Activated CD4-positive, alpha-beta memory T cell treated with anti-CD3 and anti-CD28 coated beads for 36 hours (primary cell): ENCODE measurements at places on chromosomes 2 and 18. TPM values are rescaled to one million over a fixed set of nuclear protein-coding genes. Genes with fewer than 3 reads are reported as not detected.

Gene PRKAG3
- not detected for total RNA-seq

DNA sequence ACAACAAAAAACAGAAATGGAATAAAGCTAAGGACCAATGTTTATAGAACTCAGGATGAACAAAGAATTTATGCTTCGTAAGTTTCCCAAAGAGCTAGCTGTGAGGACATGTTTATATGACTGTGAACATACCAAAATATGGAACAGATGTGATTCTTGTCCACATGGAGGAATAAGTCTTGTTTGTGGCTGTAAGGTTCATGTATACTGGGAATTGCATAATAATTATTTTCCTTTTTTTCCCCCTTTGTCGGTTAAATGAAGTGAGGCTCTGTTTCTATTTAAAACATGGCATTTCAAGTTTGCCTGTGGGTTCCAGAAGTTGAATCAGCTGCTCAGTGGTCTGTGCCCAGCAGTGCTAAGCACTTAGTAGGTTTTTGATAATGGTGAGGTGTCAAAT, 108.1 kb downstream of the FHOD3 start:
- H3K27ac ChIP-seq, result no peak overlapping the region
- H3K27me3 ChIP-seq, result no peaks in the 10 kb centered on the region
- DNase-seq, result no peak
- no peaks in the 10 kb centered on the region for H3K4me1 ChIP-seq
- no peak overlapping the region for H3K4me3 ChIP-seq

Gene TMEM37
- not detected for total RNA-seq

Gene TLX2
- total RNA-seq, result 0.52 TPM

DNA sequence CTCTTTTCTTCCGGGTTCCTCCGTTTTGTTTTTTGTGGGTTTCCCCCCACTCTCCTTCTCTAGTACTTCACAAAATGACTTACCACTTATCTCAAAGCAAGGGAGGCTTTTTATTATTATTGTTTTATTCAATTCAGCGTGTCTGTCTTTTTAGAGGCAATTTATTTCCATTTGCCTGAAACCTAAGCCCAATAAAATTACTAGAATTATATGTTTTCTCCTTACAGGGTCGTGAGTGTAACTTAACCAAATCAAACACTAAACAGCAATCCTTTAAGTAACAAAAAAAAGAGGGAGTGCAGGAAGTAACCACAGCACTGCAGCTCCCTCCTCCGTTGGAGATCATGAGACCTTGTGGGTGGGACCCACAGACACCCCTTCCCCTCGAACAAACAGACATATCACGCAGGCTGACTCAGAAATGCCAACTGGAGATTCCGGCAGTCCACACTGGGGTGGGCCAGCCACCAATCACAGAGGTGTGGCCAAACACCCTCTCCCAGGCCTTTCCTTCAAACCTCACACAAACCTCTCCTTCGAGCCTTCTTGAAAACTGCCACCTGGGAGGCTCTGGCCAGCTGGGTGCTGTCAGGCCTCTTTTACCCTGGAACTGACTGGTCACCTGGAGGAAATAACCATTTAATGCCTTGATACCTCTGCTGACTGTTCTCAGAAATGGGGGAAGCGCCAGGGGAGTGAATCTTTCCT, 207.1 kb upstream of the SMAD2 start:
- H3K4me1 ChIP-seq, result peaks cover 18% of the 10 kb centered on the region
- no peaks in the 10 kb centered on the region for H3K36me3 ChIP-seq
- DNase-seq, result no peak
- no peak overlapping the region for H3K27ac ChIP-seq
- peak overlapping the region; percentile 17 for H3K4me3 ChIP-seq

DNA sequence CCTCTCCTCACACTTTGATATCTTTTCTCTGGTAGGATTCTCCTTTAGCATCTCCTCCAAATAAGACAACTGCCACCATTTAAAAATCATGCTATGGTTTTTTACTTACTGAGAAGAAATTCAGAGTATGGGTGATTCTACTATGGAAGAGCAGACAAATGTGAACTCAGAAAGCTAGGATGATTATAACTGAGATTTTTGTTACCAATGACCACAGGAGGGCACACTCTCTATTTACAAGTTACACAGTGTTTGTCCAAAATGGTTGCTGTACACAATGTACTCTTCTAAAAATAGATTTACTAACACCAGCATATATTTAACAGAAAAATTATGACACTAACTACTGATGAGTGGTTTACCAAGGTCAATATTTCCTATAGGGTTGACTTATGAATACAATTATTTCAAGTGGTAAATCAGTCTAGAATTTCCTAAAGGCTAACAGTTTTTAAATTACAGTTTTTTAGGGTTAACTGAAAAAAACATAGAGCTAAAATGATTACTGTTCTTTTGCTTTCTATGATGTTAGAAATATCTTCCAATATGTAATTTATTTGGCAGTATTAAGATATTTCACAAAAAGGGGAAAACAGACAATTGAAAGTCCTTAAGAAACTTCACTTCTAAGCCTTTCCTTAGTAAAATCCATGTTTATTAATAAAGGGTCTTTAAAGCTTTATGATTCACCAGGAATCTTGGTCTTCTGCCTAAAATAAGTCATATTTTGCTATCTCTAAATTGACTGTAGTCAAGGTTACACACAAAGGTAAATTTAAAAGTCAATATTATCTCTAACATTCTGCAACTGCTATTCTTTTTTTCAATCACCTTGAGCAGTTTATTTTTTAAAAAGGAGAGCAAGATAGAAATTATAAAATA, 57.2 kb downstream of the MAP4K3 start:
- DNase-seq, result no peak
- no peaks in the 10 kb centered on the region for H3K27me3 ChIP-seq
- peaks cover 19% of the 10 kb centered on the region for H3K4me1 ChIP-seq
- no peak overlapping the region for H3K4me3 ChIP-seq
- peaks cover 7% of the 10 kb centered on the region for H3K36me3 ChIP-seq

DNA sequence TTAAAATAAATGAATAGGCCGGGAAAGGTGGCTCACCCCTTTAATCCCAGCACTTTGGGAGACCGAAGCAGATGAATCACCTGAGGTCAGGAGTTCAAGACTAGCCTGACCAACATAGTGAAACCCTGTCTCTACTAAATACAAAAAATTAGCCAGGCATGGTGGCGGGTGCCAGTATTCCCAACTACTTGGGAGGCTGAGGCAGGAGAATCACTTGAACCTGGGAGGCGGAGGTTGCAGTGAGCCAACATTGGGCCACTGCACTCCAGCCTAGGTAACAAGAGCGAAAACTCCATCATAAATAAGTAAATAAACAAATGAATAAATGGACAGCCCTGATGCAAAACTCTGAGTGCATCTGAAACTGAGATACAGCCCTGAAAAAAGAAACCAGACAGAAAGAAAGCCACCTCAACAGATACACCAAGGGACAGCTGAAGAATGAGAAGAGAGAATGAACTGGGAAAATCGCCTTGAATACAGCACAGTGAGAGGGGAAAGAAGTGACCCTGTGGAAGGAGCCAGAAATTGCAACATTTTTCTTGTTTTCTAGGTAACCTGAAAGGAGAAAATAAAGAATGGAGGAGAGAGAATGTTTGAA, 64.4 kb downstream of the TRABD2A start:
- no peak for DNase-seq
- peak overlapping the region; percentile 1 for H3K27ac ChIP-seq
- no peak overlapping the region for H3K4me3 ChIP-seq
- H3K36me3 ChIP-seq, result no peaks in the 10 kb centered on the region

DNA sequence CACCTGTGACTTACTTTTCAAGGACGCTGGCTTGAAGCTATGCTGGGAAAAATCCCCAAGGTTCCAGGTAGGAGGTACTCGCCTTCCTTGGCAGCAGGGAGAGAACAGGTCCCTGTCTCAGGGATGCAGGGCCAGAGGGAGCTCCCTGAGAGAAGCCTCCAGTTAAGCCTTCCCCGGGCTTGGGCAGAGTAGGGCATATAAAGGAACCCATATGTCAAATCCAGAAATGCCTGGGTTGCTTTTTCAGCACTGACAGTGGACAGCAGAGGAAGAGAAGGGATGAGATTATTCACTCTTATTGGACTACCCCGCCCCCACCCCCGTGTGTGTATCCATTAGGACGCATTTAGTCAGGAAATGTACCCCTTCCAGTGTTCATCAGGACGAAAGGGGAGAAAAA, 89.3 kb upstream of the TEX51 start:
- no peak for DNase-seq
- no peak overlapping the region for H3K27ac ChIP-seq
- H3K4me1 ChIP-seq, result no peaks in the 10 kb centered on the region
- H3K4me3 ChIP-seq, result no peak overlapping the region
- no peaks in the 10 kb centered on the region for H3K36me3 ChIP-seq

Gene DNER
- total RNA-seq, result not detected

DNA sequence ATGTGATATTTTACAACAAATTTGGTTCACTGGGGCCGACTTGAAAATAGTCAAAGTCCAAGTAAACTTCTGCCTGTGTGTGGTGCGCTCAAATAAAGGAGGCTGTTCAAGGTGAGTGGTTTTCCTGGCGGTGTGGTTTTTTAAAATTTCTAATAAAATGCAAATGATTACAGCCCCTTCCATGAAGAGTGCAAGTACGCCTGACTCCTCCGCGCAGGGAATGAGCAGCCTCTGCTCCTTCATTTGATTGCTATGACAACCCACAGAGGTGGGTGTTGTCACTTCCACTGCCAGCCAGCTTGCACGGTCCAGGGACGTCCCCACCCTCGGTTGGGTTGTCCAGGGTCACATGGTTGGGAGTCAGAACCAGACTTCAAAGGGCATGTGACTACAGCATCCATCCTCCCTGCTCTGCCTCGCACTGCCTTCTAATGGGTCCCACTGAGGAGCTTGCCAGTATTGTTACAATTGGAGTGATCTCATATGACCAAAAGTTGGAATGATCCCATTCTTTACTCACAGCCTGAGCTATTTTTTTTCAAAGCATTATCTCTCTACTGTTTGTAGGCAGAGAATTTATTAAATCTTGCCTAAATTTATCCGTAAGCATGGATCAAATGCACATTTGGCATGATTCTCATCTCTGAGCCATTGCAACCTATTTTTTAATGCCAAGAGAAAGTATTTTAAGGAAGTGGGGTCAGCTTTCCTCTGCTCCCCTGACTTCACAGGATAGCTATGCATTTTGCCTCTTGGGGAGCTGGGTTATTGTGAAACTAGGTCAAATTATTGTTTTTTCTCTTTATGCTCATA, 121.3 kb downstream of the AGAP1 start:
- no peaks in the 10 kb centered on the region for H3K4me1 ChIP-seq
- H3K36me3 ChIP-seq, result no peaks in the 10 kb centered on the region
- DNase-seq, result no peak
- peaks cover 5% of the 10 kb centered on the region for H3K27me3 ChIP-seq
- no peak overlapping the region for H3K4me3 ChIP-seq

- H3K4me1 ChIP-seq, result peaks cover 84% of the 10 kb centered on the region
- no peaks in the 10 kb centered on the region for H3K27me3 ChIP-seq
Observed at GRCh38 chr2:191625016-191625415, 52.9 kb upstream of the NABP1 start.

DNA sequence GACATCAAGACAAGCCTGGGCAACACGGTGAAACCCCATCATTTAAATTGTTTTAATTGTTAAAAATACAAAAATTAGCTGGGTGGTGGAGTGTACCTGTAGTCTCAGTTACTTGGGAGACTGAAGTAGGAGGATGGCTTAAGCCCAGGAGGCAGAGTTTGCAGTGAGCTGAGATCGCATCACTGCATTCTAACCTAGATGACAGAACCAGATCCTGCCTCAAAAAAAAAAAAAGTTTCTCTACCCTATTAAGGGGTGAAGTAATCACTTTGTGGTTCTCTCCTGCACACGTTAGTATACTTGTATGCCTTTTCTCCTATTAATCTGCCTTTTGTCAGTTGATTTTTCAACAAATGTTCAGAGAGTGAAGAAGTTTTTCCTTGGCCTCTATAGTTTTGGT, 18.1 kb upstream of the PUM2 start:
- DNase-seq, result no peak
- peaks cover 8% of the 10 kb centered on the region for H3K27me3 ChIP-seq
- H3K4me1 ChIP-seq, result peaks cover 32% of the 10 kb centered on the region

- H3K27me3 ChIP-seq, result no peaks in the 10 kb centered on the region
- H3K4me3 ChIP-seq, result no peak overlapping the region
- no peak for DNase-seq
- no peaks in the 10 kb centered on the region for H3K4me1 ChIP-seq
Observed at GRCh38 chr2:54204476-54204875, 51.6 kb downstream of the TSPYL6 start.

GRCh38 chr2:54597153-54597848, 126.2 kb upstream of the EML6 start:
- peaks cover 16% of the 10 kb centered on the region for H3K36me3 ChIP-seq
- DNase-seq, result peak; percentile 50
- no peaks in the 10 kb centered on the region for H3K27me3 ChIP-seq
- peaks cover 84% of the 10 kb centered on the region for H3K4me1 ChIP-seq
- H3K27ac ChIP-seq, result peak overlapping the region; percentile 91

Gene REG3A
- not detected for total RNA-seq

Gene GEN1
- 24.0 TPM for total RNA-seq

Gene DYNC1I2
- total RNA-seq, result 54.2 TPM

DNA sequence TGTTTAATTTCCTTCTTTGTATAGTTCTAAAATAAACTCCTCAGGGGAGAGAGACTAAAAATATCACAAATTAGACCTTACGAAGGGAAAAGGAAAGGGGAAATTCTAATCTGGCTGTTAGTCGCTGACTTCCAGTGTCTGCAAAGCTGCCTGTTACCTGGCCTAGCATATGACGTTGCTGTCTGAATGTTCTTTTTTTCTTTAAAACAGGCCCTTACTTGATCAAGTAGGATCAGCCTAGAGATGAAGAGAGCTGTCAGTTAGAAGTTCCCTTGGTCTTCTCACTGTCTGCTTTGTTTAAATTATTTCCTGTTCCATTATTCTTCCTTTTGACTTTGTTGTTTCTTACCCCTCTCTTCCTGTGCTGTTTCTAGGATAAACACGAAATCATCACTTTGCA, 11.2 kb downstream of the NCK2 start:
- peaks cover 57% of the 10 kb centered on the region for H3K36me3 ChIP-seq
- H3K4me1 ChIP-seq, result peaks cover 95% of the 10 kb centered on the region
- H3K27me3 ChIP-seq, result no peaks in the 10 kb centered on the region
- peak overlapping the region; percentile 55 for H3K4me3 ChIP-seq

DNA sequence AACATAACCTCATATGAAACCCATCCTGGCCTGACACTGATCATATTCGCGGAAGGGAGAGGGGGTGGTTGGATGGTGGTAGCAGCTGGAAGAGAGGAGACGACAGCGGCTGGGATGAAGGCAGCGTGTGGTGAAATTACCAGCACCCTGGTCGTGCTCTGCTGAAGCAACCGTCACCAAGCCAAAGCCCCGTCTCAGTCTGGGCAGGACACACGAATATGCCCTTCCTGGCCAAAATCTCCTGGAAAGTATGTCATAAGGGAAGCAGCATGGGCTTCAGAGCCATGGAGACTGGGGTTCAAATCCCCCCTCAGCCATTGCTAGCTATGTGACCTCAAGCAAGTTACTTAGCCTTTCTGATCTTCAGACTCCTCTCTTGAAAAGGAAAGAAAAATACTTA, 63.2 kb upstream of the CABLES1 start:
- H3K4me3 ChIP-seq, result no peak overlapping the region
- H3K4me1 ChIP-seq, result peaks cover 46% of the 10 kb centered on the region
- DNase-seq, result no peak
- no peaks in the 10 kb centered on the region for H3K27me3 ChIP-seq
- H3K36me3 ChIP-seq, result peaks cover 6% of the 10 kb centered on the region

DNA sequence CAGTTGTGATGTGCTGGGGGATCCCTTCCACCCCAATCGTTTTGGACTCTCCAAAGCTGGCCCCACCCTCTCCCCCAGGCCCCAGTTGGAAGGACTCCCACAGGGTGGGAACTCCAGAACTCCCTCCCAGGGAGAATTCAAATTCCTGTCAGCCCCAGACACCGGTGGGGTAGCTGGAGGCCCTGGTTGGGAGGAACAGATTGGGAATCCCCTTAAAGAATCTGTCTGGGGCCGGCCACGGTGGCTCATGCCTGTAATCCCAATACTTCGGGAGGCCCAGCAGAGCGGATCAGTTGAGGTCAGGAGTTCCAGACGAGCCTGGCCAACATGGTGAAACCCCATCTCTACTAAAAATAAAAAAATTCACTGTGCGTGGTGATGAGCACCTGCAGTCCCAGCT, 155.5 kb downstream of the ANKRD36C start:
- no peaks in the 10 kb centered on the region for H3K27me3 ChIP-seq
- H3K4me1 ChIP-seq, result no peaks in the 10 kb centered on the region
- peaks cover 60% of the 10 kb centered on the region for H3K36me3 ChIP-seq
